ENCODE measurements at places on chromosomes 12 and 14.

GRCh38 chr14:92391726-92392125 lies 68.8 kb downstream of the SLC24A4 start:
- no peak for DNase-seq
- H3K4me1 ChIP-seq: no peaks in the 10 kb centered on the region
- H3K27ac ChIP-seq: no peak overlapping the region
- H3K36me3 ChIP-seq: no peaks in the 10 kb centered on the region

DNA sequence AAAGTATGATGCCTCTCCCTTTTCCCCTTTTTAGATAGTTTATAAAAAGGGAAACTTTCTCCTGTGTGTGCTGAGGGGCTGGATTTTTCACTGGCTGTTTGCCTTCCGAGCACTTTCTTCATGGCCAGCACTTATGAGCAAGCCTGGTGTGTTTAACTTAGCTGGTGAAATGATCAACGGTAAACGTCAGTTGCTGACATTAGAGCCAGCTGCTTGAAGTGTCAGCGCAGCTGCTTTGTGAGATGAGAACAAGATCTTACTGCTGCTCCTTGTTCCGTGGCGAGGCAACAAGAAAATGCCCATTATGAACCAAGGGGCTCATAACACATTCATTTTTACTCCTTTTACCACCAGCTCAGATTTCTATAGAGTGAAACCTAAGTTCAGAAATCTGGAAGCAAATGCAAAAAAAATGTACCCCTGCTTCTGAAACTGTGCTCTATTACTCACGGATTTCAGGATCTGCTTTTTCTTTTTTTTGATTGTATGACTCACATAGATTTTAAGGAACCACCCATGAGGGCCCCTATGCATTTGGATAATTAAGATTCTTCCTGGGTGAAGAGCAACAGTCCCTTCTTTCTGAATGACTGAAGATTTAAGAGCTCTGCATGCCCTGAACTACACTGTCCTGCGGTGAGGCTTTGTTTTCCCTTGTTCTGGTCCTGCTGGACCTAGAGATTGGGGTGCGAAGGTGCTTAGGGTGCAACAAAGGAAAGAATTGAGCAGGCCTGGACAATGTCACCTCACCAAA lies 74.3 kb upstream of the CPM start:
- DNase-seq: no peak
- no peak overlapping the region for H3K27ac ChIP-seq
- no peaks in the 10 kb centered on the region for H3K36me3 ChIP-seq
- H3K4me1 ChIP-seq: no peaks in the 10 kb centered on the region
- H3K4me3 ChIP-seq: peak overlapping the region; percentile 31

DNA sequence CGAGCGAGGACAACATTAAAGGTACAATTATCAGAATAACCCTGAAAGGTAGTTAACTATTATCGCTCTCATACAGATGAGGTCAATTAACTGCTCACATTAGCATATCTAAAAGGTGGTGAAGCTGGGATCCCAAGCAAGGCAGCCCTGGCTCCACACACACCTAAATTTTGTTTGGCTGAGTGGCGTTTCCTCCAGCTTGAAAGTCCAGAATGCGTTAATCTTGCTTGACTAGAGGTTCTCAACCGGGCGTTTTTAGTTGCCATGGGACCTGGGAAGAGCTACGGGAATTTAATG lies 531 bp downstream of the DLGAP5 start:
- H3K27ac ChIP-seq: no peak overlapping the region
- peak overlapping the region; percentile 74 for H3K4me3 ChIP-seq
- no peaks in the 10 kb centered on the region for H3K27me3 ChIP-seq
- H3K4me1 ChIP-seq: peaks cover 8% of the 10 kb centered on the region

DNA sequence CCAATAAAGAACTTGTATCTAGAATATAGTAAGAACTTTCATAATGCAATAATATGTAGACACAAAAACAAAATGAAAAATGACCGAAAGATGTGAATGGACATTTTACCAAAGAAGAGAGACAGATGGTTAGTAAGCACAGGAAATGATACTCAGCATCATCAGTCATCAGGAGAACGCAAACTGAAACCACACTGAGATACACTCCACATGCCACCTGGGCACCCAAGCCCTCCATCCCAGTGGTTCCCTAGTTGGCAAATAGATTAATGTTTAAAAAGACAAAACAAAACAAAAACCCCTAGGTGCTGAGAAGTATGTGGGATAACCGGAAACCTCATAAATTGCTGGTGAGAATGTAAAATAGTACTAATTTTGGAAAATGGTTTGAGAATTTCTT lies 26.8 kb upstream of the VPS33A start:
- DNase-seq: no peak
- no peaks in the 10 kb centered on the region for H3K27me3 ChIP-seq
- no peak overlapping the region for H3K27ac ChIP-seq
- H3K4me1 ChIP-seq: no peaks in the 10 kb centered on the region
- peaks cover 19% of the 10 kb centered on the region for H3K36me3 ChIP-seq

GRCh38 chr14:89184952-89185351 lies 232.1 kb downstream of the FOXN3 start:
- no peak overlapping the region for H3K4me3 ChIP-seq
- DNase-seq: no peak
- H3K27me3 ChIP-seq: no peaks in the 10 kb centered on the region
- peak overlapping the region; percentile 55 for H3K27ac ChIP-seq
- H3K4me1 ChIP-seq: peaks cover 34% of the 10 kb centered on the region
- H3K36me3 ChIP-seq: peaks cover 7% of the 10 kb centered on the region

DNA sequence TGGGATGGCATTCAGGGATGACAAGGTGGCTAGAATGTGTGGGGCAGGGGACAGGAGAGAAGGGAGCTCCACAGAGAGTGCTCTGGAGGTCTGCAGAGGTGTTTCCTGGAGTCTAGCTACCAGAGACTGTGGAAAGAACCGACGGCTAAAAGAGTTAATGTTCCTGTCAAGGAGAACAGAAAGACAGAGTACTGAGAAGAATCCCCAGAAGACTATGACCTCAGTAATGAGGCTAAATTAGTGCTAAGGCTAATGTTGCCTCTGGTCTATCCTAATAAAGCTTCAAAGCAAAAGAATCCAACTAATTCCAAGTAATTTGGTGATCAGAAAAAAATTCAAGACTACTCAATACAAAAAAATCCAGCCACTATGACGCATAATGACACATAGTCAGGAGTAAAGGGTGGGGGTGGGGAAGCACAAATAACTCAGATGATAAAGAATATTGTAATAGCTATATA lies 44.7 kb downstream of the FERMT2 start:
- peak overlapping the region; percentile 90 for H3K27ac ChIP-seq
- H3K4me3 ChIP-seq: peak overlapping the region; percentile 45
- peaks cover 98% of the 10 kb centered on the region for H3K4me1 ChIP-seq
- no peak for DNase-seq

DNA sequence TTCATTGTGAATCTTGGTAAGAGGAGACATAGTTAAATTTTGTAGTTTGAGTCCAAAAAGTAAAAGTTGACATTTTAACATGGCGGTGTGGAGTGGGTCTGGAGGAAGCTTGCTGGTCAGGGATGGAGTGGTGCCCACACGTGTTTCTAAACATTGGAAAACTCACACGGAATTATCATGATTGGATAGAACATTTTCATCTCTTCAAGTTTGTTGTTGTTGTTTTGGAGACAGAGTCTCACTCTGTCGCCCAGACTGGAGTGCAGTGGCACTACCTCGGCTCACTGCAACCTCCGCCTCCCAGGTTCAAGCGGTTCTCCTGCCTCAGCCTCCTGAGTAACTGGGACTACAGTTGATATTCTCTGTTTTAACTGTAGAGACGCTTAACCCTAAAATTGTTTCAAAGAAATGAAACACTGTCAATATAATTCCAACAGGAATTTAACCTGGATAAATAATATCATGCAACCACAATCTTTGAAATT lies 502 bp upstream of the MBIP start:
- peaks cover 19% of the 10 kb centered on the region for H3K4me1 ChIP-seq
- no peak overlapping the region for H3K27ac ChIP-seq
- no peaks in the 10 kb centered on the region for H3K27me3 ChIP-seq

DNA sequence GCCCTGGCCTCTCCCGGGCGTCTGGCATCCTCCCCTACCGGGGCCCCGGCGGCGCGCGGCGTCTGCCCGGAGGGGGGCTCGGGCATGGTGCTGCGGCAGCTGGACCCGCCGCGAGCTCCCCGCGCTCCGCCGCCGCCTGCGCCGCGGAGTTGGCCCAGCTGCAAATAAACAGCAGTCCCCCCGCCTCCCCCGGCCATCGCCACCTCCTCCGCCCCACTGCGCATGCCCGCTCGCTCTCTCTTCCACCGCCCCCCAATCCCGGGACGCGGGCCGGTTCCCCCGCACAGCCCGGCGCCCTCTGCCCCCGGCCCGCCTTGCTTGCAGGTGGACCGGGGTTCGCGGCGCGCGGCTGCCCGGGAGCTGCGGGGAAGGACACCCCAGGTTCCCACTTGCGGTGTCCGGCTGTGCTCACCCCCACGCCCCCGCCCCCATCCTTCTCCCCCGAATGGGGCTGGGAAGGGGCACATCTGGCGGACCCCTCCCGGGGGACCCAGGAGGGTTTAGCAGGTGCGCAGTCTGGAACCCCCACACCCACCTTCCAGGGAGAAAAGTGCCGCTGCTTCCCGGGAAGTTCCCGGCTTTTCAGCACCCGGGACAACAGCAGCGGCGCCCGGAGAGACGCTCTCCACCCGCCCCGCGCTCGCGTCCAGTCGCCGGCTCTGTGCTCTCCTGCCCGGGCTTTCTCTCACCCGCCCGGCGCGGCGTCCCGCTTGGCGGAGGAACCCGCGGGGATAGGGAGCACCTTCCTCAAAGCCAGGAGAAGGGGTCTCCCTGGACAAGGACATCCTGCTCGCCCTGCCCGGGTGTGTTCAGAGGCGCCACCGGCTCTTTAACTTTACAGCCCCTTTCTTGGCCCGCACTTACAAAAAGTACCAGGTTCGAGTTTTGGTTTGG lies at the start of gene TMTC1:
Gene TMTC1 (minus strand): TSS at position 170 of the 894 bp plus-strand sequence. CDS start 191 bp downstream, outside the sequence.
- no peaks in the 10 kb centered on the region for H3K4me1 ChIP-seq
- no peaks in the 10 kb centered on the region for H3K36me3 ChIP-seq
- H3K27ac ChIP-seq: peak within 1 kb of the TSS; percentile 82
- H3K27me3 ChIP-seq: no peaks in the 10 kb centered on the region

GRCh38 chr12:4037747-4038312 lies 164.6 kb upstream of the PARP11 start:
- no peaks in the 10 kb centered on the region for H3K36me3 ChIP-seq
- no peaks in the 10 kb centered on the region for H3K27me3 ChIP-seq
- no peak overlapping the region for H3K4me3 ChIP-seq
- no peak for DNase-seq
- no peaks in the 10 kb centered on the region for H3K4me1 ChIP-seq

GRCh38 chr12:90299121-90299520 lies 590.5 kb upstream of the ATP2B1 start:
- DNase-seq: no peak
- no peak overlapping the region for H3K27ac ChIP-seq
- H3K4me3 ChIP-seq: no peak overlapping the region
- H3K36me3 ChIP-seq: no peaks in the 10 kb centered on the region
- no peaks in the 10 kb centered on the region for H3K27me3 ChIP-seq

DNA sequence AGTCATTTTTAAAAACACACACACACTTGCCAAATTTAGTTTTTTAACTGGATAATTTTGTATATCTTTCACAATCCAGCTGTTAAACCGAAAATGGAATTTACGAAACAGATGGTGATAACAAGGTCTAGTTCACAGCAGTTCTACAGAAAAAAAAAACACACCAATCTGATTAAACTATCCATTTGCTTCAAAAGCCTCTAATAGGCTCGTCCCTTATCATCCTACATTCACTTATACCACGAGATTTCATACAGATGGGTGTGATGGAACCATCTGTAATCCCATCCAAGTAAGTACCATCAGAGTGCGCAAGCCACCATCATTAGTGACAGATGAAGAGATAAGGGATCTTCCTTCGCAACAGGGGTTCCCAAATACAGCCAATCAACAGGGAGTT lies 20.1 kb downstream of the GCH1 start:
- no peak for DNase-seq
- peak overlapping the region; percentile 74 for H3K4me3 ChIP-seq
- peaks cover 3% of the 10 kb centered on the region for H3K4me1 ChIP-seq
- H3K27me3 ChIP-seq: no peaks in the 10 kb centered on the region
- peak overlapping the region; percentile 69 for H3K27ac ChIP-seq
- no peaks in the 10 kb centered on the region for H3K36me3 ChIP-seq

DNA sequence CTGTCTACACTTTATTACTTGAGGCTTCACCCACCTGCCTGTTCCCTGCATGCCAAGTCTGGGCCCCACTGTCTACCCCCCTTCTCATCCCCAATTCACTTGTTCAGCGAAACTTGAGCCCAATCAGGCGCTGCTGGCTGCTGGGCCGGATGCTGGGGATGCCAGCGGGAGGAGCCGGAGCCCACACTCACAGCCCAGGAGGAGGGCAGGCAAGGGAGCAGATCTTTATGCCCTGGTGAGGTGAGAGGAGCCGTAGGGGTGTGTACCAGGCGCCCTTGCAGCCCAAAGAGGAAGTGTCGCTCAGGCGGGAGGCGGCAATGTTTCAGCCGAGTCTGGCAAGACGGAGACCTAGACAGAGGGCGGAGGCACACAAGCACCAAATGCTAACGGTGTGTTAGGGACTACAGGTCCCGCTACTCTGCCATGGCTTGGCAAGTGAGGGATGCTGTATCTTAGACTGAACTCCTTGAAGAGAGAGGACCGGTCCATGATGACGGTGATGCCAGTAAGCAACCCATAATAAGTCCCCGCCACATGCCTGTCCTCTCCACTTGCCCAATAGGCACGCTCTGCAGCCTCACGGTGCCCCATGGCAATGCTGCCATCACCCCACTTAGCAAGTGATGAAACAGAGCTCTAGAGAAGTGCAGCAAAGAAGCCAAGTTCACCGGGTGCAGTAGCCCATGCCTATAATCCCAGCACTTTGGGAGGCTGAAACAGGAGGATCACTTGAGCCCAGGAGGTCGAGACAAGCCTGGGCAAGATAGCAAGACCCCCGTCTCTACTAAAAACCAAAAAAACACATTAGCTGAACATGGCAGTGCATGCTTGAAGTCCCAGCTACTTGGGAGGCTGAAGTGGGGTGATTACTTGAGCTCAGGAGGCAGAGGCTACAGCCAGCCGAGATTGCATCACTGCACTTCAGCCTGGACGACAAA lies 41.6 kb downstream of the LRRC74A start:
- no peaks in the 10 kb centered on the region for H3K27me3 ChIP-seq
- peaks cover 3% of the 10 kb centered on the region for H3K4me1 ChIP-seq
- H3K27ac ChIP-seq: no peak overlapping the region
- no peaks in the 10 kb centered on the region for H3K36me3 ChIP-seq
- H3K4me3 ChIP-seq: no peak overlapping the region
- no peak for DNase-seq

DNA sequence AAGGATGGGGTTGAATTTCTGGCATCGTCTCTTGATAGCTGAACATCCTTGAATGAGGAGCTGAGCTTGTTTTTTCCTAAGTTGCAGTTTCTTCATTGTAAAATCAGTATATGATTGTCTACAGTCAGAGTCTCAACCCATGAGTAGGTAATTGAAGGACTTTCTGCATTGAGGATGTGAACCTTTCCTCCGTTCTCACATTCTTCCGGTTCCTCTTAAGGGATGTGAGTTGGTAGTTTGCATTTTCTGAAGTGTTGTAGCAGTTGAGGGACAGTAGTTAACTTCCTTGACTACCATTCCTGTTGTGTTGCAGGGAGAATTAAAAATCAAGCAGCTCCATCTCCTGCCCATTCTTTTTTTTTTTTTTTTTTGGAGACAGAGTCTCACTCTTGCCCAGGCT lies 19.1 kb downstream of the TPCN1 start:
- no peaks in the 10 kb centered on the region for H3K27me3 ChIP-seq
- DNase-seq: no peak
- peak overlapping the region; percentile 85 for H3K27ac ChIP-seq
- H3K4me1 ChIP-seq: peaks cover 100% of the 10 kb centered on the region
- no peaks in the 10 kb centered on the region for H3K36me3 ChIP-seq
